ENCODE measurements at places on chromosomes 3 and 15. TPM values are rescaled to one million over a fixed set of nuclear protein-coding genes. Genes with fewer than 3 reads are reported as not detected.
A peak's percentile ranks its signal among the peaks of the same experiment; 100 is the strongest.

- no peaks in the 10 kb centered on the region for H3K36me3 ChIP-seq
- H3K4me1 ChIP-seq = peaks cover 17% of the 10 kb centered on the region
- H3K27ac ChIP-seq = no peak overlapping the region
- no peak for DNase-seq
- peaks cover 5% of the 10 kb centered on the region for H3K27me3 ChIP-seq
- no peak overlapping the region for H3K4me3 ChIP-seq
Measured at GRCh38 chr3:156668073-156668763, 6.2 kb upstream of the TIPARP start.

DNA sequence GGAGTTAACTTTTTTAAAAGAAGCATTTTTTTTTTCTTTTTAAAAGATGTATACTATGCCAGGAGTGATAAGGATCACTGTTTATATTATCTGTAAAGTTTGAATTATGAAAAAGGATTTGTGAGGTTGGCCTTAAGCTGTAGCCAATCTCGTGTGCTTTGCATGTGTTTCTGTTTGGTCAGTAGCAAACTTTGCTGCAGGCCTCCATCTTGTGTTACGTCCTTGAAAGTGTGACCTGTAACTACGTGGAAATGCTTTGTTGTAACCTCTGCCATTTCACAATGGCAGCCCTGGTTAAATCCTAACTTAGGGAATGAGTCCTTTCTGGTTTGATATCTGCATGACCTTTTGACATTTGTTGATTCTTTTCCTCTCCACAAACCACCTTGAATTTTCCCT is 1345.6 kb downstream of the NSUN3 start:
- DNase-seq = no peak
- H3K27ac ChIP-seq = peak overlapping the region; percentile 97
- H3K27me3 ChIP-seq = no peaks in the 10 kb centered on the region
- no peak overlapping the region for H3K4me3 ChIP-seq

DNA sequence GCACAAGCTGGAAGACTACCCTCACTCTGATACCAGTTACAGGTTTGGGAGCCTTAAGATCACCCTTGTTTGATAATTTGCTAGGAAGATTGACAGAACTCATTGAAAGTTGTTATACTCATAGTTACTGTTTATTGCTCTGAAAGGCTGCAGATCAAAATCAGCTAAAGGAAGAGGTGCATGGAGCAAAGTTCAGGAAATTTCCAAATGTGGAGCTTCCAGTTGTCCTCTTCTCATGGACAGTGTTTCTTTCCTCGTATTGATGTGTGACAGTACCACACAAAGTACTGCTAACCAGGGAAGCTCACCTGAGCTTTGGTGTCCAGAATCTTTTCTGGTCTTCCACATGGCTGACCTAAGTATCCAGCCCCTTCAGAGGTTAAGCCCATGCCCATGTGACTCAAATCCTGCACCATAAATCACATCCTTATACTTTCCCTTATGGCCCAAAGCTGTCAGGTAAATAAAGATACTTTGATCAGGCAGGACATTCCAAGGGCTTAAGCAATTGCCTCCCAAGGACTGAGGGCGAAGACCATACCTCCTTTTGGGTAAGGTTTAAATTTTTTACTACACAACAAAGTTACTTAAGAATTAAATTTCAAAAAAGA is 93.1 kb upstream of the ZBED2 start:
- H3K4me3 ChIP-seq = no peak overlapping the region
- H3K27ac ChIP-seq = no peak overlapping the region
- H3K36me3 ChIP-seq = no peaks in the 10 kb centered on the region
- no peaks in the 10 kb centered on the region for H3K27me3 ChIP-seq
- no peak for DNase-seq

DNA sequence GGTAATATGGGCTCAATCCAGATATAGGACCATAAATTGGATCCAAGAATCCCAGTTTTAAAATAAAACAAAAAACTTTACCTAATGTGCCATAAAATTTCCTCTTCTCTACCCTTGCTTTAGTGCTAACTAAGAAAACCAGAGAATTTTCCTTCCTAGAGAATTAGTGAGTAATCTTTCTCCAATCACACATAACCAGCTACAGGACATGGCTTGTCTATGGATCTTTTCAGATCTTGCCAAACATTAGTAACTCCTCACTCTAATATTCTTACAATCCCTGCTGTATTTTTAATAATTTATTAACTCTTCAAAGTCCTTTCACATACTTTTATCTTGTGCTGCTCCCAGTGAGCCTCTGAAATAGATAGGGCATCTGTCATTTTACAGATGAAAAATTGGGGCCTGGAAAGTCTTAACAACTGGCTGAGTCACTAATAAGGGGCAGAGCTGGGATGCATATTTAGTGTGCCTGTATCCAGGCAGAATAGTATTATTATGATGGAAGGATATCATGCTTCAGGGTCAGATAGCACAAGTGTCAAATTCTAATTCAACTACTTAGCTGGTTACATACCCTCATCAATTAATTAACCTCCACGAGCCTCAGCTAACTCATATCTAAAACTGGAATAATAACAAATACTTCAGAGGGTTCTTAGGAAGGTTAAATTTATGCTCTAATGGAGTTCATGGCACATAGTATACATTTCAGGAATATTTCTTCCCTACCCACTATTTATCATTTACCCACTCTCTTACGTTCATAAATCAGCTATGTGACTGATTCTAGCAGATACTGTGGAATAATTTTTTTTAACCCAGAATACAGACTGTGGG is 5.6 kb downstream of the ZBED2 start:
- H3K27ac ChIP-seq = no peak overlapping the region
- H3K27me3 ChIP-seq = peaks cover 3% of the 10 kb centered on the region
- peaks cover 8% of the 10 kb centered on the region for H3K36me3 ChIP-seq
- H3K4me3 ChIP-seq = no peak overlapping the region

Gene LRRC15
- total RNA-seq = 0.07 TPM

Gene FBN1
- total RNA-seq = 5.2 TPM

Gene TXNRD3
- total RNA-seq = 6.9 TPM

Gene UROC1
- not detected for total RNA-seq

- peaks cover 88% of the 10 kb centered on the region for H3K27me3 ChIP-seq
- H3K36me3 ChIP-seq = no peaks in the 10 kb centered on the region
- H3K4me1 ChIP-seq = peaks cover 69% of the 10 kb centered on the region
- H3K4me3 ChIP-seq = peak overlapping the region; percentile 87
- DNase-seq = peak; percentile 54
Measured at GRCh38 chr3:64684715-64685261, 3.0 kb downstream of the ADAMTS9 start.

DNA sequence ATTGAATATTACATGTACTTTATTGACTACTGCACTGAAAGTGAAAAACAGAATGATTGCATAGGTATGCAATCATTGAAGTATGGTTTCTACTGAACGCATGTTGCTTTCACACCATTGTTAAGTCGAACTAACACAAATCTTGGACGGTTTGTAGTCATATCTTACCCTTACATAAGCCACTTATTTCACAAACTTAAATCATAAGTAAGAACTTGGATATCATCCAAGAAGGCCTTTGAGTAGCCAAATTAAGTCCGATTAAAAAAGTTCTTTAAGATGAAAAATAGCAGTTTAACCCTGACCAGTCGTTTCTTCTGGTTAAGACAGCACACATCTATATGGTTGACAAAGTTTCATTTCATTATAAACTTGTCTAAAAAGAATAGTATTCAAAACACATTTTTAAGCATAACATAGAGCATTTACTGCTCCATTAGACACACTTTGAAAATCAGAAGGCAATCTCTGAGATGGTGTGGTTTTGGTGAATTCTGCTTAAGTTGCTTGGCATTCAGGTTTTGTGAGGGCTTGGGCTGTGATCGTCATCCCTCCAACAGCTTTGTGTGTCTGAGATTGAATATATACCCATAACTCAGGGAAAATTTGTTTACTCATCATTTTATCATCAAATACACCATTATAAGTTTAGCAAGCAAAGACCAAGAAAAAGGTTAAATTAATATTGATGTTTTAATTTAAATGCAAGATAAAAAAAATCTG is 92.2 kb downstream of the NFKBIZ start:
- H3K27ac ChIP-seq = no peak overlapping the region
- no peak overlapping the region for H3K4me3 ChIP-seq
- H3K27me3 ChIP-seq = no peaks in the 10 kb centered on the region
- H3K4me1 ChIP-seq = no peaks in the 10 kb centered on the region
- H3K36me3 ChIP-seq = no peaks in the 10 kb centered on the region

Gene HMG20A
- 65.1 TPM for total RNA-seq

DNA sequence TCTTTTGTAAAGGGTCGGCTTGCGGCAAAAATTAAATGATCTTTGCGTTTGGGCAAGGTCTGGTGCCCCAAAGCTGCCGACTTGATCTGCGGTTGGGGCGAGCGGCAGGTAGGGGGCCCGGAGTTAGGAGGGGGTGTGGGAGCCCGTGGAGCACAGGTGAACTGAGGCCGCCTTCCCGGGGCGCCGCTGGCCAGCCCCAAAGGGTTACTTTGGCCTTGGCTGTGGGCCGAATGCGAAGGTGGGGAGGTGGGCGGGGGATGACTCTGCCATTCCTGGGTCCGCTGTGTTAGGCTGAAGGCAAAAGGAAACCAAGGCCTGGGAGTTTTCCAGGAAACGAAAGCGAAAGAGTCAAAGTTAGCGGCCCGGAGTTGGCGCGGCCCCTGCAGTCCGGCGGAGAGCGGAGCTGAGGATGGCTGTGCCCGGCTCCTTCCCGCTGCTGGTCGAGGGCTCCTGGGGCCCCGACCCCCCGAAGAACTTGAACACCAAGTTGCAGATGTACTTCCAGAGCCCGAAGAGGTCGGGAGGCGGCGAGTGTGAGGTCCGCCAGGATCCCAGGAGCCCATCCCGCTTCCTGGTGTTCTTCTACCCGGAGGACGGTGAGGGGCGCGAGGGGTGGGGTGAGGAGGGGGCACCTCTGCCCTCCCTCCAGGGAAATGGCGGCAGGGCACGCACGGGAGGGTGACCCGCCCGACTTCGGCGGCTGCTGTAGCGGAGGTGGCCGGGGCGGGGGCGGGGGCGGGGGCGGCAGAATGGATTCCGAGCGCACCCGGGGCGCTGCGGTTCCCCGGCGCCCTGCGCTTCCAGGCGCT is at the start of gene PARP14:
TSS of gene PARP14 (plus strand) at position 365 of the 809 bp plus-strand sequence. CDS start at position 410, 45 bp downstream.
- H3K27me3 ChIP-seq = peaks cover 19% of the 10 kb centered on the region
- peak; percentile 66 for DNase-seq
- H3K4me1 ChIP-seq = peaks cover 28% of the 10 kb centered on the region
- H3K27ac ChIP-seq = peak within 1 kb of the TSS; percentile 64

- H3K4me1 ChIP-seq = peaks cover 3% of the 10 kb centered on the region
- H3K36me3 ChIP-seq = no peaks in the 10 kb centered on the region
- H3K27me3 ChIP-seq = no peaks in the 10 kb centered on the region
- H3K27ac ChIP-seq = no peak overlapping the region
- no peak overlapping the region for H3K4me3 ChIP-seq
- no peak for DNase-seq
Measured at GRCh38 chr15:48384616-48385015, 53.4 kb downstream of the DUT start.

DNA sequence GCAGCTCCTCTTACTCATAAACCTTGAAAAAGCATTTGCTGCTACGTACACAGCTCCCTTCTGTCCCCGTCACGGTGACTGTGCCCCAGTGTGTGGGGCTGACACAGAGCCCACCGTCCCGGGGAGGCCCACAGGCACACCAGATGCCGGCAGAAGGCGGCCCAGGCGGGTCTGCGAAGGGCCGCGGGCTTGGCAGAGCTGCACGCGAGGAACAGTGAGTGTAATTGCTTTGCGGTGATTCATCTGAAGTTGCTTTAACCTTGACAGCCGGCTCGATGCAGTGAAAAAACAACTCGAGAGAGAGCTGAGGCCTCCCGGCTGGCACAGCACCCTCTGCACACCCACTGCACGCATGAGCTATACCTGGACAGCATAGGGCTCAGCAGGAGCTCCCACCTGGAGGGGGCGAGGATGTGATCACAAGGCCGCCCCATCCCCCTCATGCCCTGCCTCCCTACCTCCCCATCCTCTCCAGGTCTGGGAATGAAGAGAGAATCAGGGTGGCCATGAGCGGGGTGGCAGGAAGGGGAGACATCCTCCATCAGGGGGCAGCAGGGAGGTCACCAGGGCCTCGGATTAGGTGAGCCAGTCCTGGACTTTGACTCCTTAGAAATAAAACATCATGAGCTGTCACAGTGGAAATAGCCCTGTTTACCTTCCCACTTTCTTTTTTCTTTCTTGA is 172.7 kb downstream of the MEGF11 start:
- no peak overlapping the region for H3K4me3 ChIP-seq
- no peak overlapping the region for H3K27ac ChIP-seq
- peaks cover 14% of the 10 kb centered on the region for H3K4me1 ChIP-seq

- H3K27ac ChIP-seq = no peak overlapping the region
- H3K27me3 ChIP-seq = peaks cover 31% of the 10 kb centered on the region
- peaks cover 29% of the 10 kb centered on the region for H3K4me1 ChIP-seq
- no peak for DNase-seq
- H3K36me3 ChIP-seq = no peaks in the 10 kb centered on the region
Measured at GRCh38 chr3:123883111-123883510, 1.0 kb downstream of the MYLK start.

DNA sequence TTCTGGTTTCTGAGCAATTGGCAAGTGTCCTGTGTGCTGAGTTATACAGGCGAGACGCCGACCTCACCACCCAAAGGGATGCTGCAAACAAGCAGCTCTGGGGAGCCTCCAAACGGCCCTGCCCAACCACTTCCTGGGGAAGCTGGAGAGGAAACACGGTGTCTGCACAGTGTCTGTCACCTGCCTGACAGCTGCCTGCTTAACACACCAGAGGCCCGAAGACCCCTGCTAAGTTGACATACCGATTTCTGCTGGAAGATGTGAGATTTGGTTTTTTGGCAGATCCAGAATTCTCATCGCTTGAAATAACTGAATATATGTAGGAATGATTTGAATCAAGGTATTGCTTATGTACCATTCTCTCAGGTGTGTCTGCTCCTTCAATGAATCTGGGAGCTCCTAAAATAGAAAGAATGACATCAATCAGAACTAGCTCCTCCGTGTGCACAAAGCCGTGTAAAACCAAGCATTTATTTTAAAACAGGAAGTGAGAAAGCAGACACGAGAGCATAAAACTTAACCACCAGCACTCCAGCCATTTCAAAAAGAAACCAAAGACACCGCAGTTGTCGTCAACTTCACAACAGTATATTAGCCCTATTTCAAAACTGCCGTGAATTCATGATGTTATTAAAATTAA is 27.2 kb downstream of the LRRC2 start:
- H3K36me3 ChIP-seq = peaks cover 4% of the 10 kb centered on the region
- no peak for DNase-seq
- H3K4me3 ChIP-seq = no peak overlapping the region

Gene ALDH1L1
- total RNA-seq = 2.0 TPM

All from WTC11 (cell line).